Aorta (tissue), 5 donors: ENCODE measurements at places on chromosomes 12 and 14. TPM values are rescaled to one million over a fixed set of nuclear protein-coding genes. Genes with fewer than 3 reads are reported as not detected.

- no peak overlapping the region for H3K4me3 ChIP-seq
- H3K4me1 ChIP-seq: no peaks in the 10 kb centered on the region
- no peaks in the 10 kb centered on the region for H3K36me3 ChIP-seq
- no peak overlapping the region for H3K27ac ChIP-seq
Observed at GRCh38 chr12:119594399-119594730, 791 bp downstream of the TMEM233 start.

DNA sequence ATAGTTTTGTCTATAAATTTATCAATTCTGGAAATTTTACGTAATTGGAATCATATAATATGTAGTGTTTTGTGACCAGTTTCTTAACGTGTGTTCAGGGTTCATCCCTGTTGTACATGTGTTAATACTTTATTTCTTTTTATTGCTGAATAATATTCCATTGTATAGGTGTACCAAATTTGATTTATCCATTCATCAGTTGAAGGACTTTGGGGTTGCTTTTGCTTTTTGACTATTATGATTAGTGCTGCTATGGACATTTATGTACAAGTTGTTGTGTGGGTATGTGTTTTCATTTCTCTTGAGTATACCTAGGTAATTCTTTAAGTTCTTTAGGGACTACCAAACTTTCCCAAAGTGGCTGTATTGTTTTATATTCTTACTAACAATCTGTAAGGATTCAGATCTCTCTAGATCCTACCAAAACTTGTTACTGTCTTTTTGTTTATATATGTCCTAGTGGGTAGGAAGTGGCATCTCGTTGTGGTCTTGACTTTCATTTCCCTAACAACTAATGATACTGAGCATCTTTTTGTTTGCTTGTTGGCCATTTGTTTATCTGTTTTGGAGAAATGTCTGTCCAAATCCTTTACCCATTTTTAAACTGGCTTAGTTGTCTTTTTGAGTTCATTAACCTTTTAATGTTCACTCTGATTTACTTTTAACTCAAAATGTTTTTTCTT lies 14.9 kb downstream of the VRK1 start:
- no peaks in the 10 kb centered on the region for H3K27me3 ChIP-seq
- no peaks in the 10 kb centered on the region for H3K4me1 ChIP-seq
- no peak for DNase-seq
- no peak overlapping the region for H3K4me3 ChIP-seq
- no peak overlapping the region for H3K27ac ChIP-seq

- no peaks in the 10 kb centered on the region for H3K36me3 ChIP-seq
- H3K27ac ChIP-seq: no peak overlapping the region
- no peak overlapping the region for H3K4me3 ChIP-seq
- no peaks in the 10 kb centered on the region for H3K27me3 ChIP-seq
Observed at GRCh38 chr12:131116468-131117117, 162.9 kb downstream of the ADGRD1 start.

GRCh38 chr12:71448150-71448581 lies 8.6 kb downstream of the LGR5 start:
- DNase-seq: no peak
- H3K4me3 ChIP-seq: no peak overlapping the region
- no peaks in the 10 kb centered on the region for H3K4me1 ChIP-seq
- no peaks in the 10 kb centered on the region for H3K27me3 ChIP-seq

DNA sequence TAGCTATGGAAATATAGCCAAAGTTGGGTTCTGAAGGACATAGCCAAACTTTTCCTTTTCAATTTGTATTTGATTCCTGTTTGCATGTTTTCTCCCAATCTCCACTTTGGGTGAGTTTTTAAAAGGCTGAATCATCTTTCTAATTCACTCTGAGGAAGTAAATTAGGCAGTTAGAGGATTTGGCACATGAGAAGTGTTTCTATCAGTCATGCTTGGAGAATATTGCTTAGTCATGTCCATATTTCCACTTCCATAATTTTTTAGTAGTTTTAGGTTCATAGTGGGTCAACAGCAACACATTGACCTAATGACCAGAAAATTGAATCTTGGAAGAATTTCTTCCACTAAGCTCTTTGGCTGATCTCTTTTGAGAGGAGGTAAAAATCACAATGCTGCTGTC lies 21.8 kb downstream of the IRAK3 start:
- no peak for DNase-seq
- H3K4me3 ChIP-seq: no peak overlapping the region
- H3K4me1 ChIP-seq: no peaks in the 10 kb centered on the region

DNA sequence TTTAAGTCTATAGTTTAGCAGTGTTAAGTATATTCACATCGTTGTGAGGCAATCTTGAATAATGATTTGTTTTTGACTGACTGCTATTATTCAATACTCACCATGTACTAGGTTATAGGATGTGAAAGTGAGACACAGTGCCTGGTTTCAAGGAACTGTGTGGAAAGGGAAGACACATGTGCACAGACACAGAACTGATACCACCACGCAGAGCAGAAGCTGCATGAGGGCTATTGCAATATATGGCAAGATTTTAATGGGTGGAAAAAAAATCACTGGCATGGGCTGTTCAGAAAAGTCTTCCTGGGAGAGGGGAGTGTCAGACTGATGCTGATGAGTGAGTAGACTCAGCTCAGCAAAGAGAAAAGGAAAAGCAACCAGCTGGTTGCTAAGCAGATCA lies 10.4 kb downstream of the SLC7A8 start:
- no peaks in the 10 kb centered on the region for H3K4me1 ChIP-seq
- no peak overlapping the region for H3K4me3 ChIP-seq
- no peaks in the 10 kb centered on the region for H3K36me3 ChIP-seq

DNA sequence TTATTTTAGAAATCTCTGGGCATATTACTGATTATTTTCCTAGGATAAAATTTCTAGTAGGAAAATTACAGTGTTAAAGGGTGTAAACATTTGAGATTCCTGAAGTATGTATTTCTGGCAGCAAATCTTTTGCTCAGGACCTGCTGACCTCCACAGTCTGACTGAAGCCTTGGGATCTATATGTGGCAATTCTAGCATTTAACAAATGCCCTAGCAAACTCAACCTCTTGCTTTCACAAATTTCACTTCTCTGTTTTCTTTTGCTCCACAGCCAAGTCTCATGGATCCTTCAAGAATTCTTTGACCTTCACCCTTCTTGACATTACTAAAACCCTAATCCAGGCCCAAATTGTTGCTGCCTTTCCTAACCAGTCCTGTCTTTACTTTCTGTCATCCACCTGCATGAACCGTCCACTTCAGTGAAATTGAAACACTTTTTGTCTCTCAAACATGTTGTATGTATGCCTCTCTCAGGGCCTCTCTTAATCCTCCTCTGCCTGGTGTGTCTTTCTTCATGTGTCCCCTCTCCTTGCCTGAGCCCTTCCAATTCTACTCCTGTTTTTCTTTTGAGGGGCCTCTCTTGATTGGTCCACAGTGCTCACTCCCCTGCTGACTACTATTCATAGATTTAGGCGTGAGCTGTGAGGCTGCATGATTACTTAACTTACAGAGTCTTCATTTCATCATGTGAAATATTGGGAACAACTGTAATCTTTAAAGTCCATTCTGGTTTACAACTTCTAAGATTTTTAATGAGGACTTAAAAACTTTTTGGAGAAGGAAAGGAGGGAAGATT lies 5.1 kb upstream of the DYRK4 start:
- H3K4me3 ChIP-seq: no peak overlapping the region
- no peaks in the 10 kb centered on the region for H3K4me1 ChIP-seq
- no peak overlapping the region for H3K27ac ChIP-seq
- H3K27me3 ChIP-seq: no peaks in the 10 kb centered on the region

DNA sequence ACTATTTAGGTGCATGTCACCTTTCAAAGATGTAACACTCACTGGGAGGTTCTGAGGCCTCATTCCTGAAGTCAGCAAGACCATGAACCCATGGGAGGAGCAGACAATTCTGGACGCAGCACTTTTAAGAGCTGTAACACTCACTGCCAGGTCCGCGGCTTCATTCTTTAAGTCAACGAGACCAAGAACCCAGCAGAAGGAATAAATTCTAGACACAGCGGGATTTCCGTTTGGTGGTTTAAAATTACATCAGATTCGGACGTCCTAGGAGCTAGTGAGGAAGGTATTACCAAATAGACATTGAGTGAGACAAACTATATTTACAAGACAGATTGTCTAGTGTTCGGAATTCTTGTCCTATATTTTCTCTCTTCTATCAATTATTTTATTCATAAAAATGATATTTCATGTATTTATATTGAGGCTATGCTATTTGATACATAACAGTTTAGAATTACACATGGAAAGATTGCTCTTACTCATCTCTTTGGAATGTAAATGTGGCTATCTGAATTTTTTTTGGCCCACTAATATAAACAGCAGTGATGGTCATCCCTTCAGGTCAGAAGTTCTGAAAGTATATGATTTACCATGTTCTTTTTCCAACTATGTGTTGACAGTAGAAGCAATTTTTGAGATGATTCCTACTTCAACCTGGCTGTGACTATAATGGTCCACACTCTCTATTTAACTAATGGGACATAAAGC lies 1973.0 kb upstream of the FLRT2 start:
- no peaks in the 10 kb centered on the region for H3K36me3 ChIP-seq
- no peaks in the 10 kb centered on the region for H3K4me1 ChIP-seq
- H3K27me3 ChIP-seq: no peaks in the 10 kb centered on the region
- no peak overlapping the region for H3K4me3 ChIP-seq
- H3K27ac ChIP-seq: no peak overlapping the region

- no peak overlapping the region for H3K27ac ChIP-seq
- DNase-seq: no peak
- H3K36me3 ChIP-seq: no peaks in the 10 kb centered on the region
- no peak overlapping the region for H3K4me3 ChIP-seq
- H3K27me3 ChIP-seq: no peaks in the 10 kb centered on the region
Observed at GRCh38 chr12:25979563-25979962, 21.1 kb downstream of the RASSF8 start.

- H3K27me3 ChIP-seq: no peaks in the 10 kb centered on the region
- no peak for DNase-seq
- no peaks in the 10 kb centered on the region for H3K36me3 ChIP-seq
- H3K27ac ChIP-seq: no peak overlapping the region
- H3K4me3 ChIP-seq: peak overlapping the region; percentile 45
Observed at GRCh38 chr14:97634751-97635150, 837.6 kb downstream of the VRK1 start.

- H3K4me1 ChIP-seq: peaks cover 10% of the 10 kb centered on the region
- H3K4me3 ChIP-seq: no peak overlapping the region
- H3K36me3 ChIP-seq: no peaks in the 10 kb centered on the region
- DNase-seq: no peak
Observed at GRCh38 chr14:67943947-67944346, 124.4 kb downstream of the RAD51B start.

- H3K27me3 ChIP-seq: no peaks in the 10 kb centered on the region
- no peaks in the 10 kb centered on the region for H3K36me3 ChIP-seq
- no peak overlapping the region for H3K4me3 ChIP-seq
- no peak for DNase-seq
- no peaks in the 10 kb centered on the region for H3K4me1 ChIP-seq
Observed at GRCh38 chr14:88170333-88170732, 152.7 kb downstream of the KCNK10 start.

GRCh38 chr14:82045339-82045738 lies 511.7 kb upstream of the SEL1L start:
- no peak overlapping the region for H3K4me3 ChIP-seq
- H3K4me1 ChIP-seq: no peaks in the 10 kb centered on the region
- no peak for DNase-seq
- H3K27ac ChIP-seq: no peak overlapping the region
- no peaks in the 10 kb centered on the region for H3K36me3 ChIP-seq

DNA sequence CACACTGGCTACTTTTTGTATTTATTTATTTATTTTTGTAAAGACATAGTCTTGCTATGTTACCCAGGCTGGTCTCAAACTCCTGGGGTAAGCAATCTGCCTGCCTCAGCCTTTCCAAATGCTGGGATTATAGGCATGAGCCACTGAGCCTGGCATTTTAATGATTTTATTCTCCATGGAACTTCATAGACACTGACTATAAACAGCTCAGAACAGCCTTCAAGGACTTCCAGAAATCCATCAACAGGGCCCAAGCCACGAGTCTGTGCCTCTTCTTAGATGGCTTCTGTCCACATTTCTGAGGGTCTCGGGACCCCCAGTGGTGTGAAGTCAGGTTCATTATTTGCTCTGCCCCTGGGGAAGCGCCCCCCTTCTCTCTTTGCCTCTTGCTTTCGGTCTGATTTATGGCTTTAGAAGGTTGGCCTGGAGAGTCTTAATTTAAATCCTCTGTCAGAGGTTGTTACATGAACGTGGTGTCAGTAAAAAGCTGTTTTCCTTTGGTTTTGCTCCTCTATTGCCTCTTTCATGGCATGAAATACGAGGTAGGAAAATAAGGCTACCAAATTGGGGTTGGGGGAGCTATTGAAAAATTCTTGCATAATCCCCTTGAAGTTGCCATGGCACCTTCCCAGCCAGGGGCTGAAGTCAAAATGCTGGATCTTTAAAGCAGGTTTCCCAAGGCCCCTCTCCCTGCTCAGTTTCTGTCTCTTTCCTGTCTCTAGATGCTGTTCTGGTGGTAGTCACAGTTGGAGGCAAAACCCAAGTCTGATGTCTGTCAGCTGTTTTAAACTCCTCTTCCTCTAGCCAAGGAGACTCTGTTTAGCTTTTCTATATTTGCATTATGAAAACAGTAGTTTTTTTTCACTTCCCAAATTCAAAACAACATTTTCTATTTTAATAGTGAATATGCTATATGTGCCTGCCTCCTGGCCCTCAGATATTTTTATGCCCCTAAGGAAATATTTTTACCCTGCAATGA lies 129.4 kb downstream of the SMOC1 start:
- DNase-seq: no peak
- no peaks in the 10 kb centered on the region for H3K36me3 ChIP-seq
- no peak overlapping the region for H3K27ac ChIP-seq
- no peaks in the 10 kb centered on the region for H3K27me3 ChIP-seq

GRCh38 chr12:5988088-5988487 lies 43.0 kb upstream of the ANO2 start:
- no peaks in the 10 kb centered on the region for H3K4me1 ChIP-seq
- H3K27ac ChIP-seq: no peak overlapping the region
- H3K27me3 ChIP-seq: no peaks in the 10 kb centered on the region
- no peaks in the 10 kb centered on the region for H3K36me3 ChIP-seq
- H3K4me3 ChIP-seq: no peak overlapping the region
- no peak for DNase-seq

The RIMBP2 gene
- 0.39 TPM for total RNA-seq

The GMPR2 gene
- total RNA-seq: 44.6 TPM

The DCN gene
- total RNA-seq: 2,873 TPM

The RNASE1 gene
- 264 TPM for total RNA-seq

The GNS gene
- 120 TPM for total RNA-seq

The VTI1B gene
- total RNA-seq: 95.4 TPM

The PLD4 gene
- 0.62 TPM for total RNA-seq

The AHNAK2 gene
- total RNA-seq: 25.5 TPM

The SGPP1 gene
- 14.4 TPM for total RNA-seq

The KRT71 gene
- not detected for total RNA-seq

The TAS2R43 gene
- 2.2 TPM for total RNA-seq

The RNASE3 gene
- total RNA-seq: not detected
